ENCODE measurements at places on chromosomes 7 and 10. TPM values are rescaled to one million over a fixed set of nuclear protein-coding genes. Genes with fewer than 3 reads are reported as not detected.

FAM3C gene
- total RNA-seq, result 21.8 TPM

- no peak for DNase-seq
These were observed 3.9 kb upstream of the ITGB1 start for GRCh38 chr10:32961895-32962369.

LIPN gene
- total RNA-seq, result not detected

AKR1D1 gene
- total RNA-seq, result not detected

METTL27 gene
- not detected for total RNA-seq

DNA sequence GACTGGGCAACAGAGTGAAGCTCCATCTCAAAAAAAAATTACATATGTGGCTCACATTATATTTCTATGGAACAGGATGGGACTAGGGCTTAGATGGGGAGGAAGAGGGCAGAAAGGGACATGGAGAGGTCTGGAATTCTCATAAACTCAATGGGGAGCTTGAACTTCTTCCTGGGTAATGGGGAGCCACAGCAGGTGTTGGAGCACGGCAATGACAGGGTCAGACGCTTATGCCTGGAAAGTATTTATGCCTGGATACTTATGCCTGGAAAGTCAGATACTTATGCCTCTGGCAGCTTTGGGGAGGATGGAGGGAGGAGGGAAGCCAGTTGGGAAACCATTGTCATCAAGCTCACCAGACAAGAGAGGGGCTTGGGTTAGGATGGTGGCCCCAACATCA is 36.8 kb downstream of the TMEM130 start:
- no peak for DNase-seq

Measured in esophagus squamous epithelium (tissue), 5 donors.